ENCODE measurements at places on chromosomes 7 and 10.
A peak's percentile ranks its signal among the peaks of the same experiment; 100 is the strongest.

DNA sequence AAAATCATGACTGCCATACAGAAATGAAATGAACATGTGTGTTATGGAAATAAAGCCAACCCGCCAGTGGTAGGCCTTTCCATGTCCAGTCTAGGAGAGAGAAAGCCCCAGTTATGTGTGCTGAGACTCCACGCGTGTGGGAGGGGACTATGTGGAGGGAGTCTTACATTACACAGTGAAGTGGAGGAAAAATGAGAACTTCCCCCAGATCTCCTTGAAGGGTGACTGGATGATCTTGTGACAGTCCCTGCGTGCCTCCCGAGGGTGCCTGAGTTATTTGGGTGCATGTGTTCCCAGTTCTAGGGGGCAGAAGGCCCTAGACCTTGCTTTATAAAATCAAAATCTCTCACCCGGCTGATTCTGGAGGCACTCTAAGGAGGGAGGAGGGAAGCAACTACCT is 24.2 kb downstream of the UPP1 start:
- DNase-seq, result no peak

DNA sequence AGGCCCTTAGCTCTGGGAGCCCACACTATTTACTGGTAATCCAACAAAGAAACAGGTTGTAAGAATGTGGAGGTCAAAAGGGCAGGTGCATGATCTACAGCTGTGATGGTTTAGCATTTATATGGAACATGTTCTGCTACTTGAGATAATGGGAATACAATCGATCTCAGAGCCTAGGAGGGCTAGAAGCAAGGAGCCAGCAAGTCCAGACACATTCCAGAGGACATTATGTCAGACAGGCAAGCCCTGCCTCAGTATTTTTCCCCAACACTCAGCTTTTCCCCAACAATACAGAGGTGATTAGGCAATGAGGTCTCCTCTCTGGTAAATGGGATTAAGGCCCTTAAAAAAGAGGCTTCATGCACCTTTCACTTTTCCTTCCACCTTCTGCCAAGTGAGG is 21.4 kb upstream of the GNAT3 start:
- DNase-seq, result no peak

DNA sequence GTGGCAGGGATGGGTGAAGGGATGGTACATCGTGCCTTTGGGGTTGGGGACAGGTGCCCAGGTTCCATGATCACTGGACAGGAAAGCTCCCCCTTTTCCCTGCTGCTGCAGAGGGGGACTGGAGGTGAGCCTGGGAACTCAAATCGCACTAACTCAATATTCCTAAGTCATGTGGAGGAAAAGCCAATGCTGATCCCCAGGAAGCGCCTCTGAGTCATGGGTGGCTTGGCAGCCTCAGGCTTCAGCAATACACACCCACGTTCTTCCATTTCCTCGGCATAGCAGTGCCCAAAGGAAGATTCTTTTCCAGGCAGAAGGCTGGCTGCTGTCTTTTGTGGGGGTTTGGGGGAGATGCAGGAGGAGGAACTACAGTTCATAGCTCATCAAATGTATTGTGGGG is 165.8 kb downstream of the CCDC3 start:
- no peak for DNase-seq

DNA sequence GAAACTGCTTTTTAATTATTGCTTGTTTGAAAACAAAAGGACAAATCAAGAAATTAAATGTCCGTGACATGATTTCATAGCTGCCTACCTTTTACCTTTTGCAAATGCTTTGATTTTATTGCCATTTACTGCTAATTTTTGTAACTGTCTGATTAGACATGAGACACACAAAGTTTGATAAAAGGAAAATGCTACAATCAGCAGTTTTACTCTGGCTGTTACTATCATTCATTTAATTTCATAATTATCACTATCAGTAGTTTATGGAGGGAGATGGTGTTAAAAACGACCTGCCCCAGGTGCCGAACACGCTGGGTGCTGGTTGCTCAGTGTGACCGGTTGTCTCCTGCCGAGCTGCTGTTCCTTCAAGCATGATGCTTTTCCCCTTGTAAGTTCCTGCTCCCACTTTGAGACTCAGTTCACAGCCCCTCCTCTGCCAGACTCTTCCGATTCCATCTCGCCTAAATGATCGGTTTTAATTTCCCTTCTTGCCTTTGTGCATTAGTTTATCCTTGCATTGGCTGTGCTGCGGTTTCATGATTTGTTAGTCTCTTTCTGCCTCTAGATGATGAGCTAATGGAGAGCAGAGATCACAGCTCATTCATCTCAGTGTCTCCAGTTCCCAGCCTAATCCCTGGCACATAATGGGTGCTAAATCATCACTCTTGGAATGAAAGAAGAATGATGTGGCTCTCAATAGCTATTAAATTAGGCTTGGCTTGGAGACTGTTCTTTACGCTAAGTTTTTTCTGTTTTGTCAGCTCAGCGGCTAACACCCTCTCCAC is 110.6 kb downstream of the PFKFB3 start:
- no peak for DNase-seq

GRCh38 chr10:28925121-28925663 is 247.9 kb downstream of the BAMBI start:
- no peak for DNase-seq

DNA sequence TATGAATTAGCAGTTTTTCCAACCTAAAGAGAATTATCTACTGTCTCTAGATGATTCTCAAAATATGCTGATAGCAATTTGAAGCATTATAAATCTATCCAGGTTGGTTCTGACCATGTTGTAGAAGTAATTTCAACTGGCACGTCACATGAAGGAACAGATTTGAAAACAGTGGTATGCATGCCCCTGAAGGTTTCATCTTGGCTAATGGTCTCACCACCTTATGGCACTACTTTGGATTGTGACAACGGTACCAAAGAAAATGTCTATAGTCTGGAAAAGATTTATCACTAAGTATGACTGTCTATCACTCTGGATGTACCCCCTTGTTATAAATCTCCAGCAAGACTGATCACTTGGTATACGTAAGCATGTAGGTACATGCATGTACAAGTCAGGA is 723.1 kb upstream of the GALNT17 start:
- no peak for DNase-seq

- DNase-seq, result no peak
Measured at GRCh38 chr7:132919771-132920170, 162.1 kb downstream of the CHCHD3 start.

DNA sequence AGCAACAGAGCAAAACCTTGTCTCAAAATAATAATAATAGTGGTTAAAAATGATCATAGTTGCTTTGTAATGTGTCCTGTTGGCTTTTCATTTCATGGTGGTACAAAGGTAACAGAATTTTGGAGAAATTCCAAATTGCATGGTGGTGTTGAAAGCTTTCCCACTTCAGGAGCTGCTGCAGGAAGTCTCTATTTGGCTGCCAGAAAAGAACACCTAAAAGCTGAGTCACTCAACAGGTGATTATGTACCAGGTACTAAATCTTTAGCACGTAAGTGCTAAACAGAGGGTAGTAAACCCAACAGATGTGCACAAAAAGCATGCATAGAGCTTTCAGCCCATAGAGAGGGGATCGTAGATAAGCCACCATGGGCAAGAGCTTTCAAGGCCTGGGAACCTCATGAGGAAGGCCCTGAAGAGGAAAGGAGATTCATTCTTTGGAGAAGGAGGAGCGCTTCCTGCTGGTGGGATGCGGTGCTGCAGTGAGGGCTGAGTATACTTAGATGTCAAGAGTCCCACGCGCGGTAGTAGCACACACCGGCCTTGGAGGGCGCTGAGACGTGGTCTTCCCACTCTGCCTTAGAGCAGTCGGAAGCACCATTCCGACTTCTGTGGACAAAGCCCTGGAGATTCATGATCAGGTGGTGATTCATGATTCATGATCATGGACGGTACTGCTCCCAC is 118.7 kb downstream of the RALA start:
- DNase-seq, result peak; percentile 41

DNA sequence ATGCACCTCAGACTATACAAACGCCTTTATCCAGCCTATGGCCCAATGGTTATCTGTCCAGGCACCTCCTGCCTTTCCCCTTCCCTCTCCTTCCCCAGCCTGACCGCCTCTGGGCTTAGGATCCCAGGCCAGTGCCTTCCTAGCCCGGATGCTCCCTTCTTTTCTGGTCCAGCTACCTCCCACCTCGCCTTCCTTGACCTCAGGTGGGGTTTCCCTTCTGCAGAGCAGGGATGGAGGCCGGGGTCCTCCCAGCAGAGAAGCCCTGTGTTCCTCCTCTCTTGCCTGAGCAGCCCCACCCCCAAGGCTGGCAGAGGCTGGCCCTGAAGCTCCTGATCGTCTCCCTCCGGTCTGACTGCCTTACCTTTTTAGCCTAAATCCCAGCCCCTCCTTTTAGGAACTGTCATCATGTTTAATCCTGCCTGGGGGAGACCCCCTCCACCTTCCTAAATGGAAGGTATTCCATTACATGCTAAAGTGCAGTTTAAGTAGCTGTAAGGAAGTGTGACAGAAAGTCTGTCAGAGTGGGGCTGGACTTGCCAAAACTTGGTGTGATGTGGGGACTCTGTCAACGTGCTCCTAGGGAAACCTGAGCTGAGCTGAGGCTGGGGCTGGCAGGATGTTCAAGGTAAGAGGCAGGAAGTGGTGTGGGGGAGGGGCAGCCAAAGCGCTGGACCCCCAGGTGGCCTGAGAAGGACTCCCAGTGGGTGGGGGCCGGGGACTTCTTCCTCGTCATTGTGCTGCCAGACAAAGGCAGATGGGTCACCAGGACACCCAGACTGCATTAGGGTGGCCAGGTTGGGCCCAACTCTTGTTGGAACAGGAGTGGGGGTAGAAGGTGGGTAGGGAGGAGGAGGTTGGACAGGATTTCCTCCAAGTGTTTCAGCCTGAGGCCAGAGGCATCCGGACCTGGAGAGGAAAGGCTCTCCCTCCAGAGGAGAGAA is 39.5 kb downstream of the LBX1 start:
- no peak for DNase-seq

- DNase-seq, result no peak
Measured at GRCh38 chr7:150784120-150784736, 15.9 kb downstream of the TMEM176B start.

DNA sequence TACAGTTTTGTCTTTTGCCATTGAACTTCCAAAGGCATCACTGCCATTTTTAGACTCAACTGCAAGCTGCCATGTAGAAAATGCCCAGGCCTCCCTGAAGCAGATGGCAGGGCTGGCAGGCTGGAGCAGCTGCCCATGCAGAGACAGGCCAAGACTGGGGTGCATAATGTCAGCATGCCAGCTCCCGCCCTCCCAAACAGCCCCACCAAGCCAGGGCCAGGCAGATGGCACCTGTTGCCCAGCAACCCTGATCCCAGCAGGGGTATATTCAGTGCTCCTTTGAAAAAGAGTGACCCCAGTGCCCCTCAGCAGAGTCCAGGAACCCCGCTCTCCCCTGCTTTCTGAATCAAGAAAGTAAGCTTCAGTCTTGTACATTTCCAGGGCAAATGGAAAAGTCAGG is 32.6 kb downstream of the VSTM4 start:
- DNase-seq, result peak; percentile 34

GRCh38 chr7:44148166-44148565 is 7.0 kb upstream of the MYL7 start:
- no peak for DNase-seq

DNA sequence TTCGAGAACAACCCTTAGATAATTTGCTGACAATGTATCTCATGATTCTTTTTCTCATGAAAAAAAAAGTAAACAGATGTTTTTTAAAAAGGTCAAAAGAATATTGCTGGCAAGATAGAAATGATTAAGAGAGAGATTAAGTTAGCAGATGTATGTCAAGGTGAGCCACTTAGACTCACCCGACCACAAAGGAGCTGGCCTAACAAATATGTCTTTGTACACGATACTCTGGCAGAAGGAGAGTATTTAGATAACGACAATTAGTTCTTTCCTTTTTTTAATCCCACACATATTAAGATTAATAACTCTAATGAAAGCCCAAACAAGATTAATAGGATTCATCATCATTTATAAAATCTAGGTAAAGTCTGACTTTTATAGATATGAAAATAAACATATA is 156.7 kb downstream of the RAPGEF5 start:
- DNase-seq, result no peak

DNA sequence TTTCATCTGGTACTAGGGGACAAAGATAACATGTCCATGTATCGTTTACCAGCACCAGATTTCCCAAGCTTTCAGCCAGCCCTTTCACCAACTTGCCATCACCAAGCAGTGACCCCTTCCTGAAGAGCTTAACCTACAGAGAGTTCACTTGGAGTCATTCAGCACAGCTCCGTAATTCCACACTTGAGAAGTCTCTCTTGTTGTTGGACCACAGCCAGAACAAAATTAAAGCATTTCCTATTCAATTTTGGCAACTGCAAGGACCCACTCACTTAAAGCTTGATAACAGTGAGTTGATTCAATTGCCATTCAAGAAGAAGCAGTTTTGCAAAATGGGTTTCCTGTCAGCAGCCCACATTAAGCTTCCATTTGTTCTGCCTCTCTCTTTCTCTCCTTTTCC is 88.5 kb upstream of the LRRTM3 start:
- DNase-seq, result no peak

DNA sequence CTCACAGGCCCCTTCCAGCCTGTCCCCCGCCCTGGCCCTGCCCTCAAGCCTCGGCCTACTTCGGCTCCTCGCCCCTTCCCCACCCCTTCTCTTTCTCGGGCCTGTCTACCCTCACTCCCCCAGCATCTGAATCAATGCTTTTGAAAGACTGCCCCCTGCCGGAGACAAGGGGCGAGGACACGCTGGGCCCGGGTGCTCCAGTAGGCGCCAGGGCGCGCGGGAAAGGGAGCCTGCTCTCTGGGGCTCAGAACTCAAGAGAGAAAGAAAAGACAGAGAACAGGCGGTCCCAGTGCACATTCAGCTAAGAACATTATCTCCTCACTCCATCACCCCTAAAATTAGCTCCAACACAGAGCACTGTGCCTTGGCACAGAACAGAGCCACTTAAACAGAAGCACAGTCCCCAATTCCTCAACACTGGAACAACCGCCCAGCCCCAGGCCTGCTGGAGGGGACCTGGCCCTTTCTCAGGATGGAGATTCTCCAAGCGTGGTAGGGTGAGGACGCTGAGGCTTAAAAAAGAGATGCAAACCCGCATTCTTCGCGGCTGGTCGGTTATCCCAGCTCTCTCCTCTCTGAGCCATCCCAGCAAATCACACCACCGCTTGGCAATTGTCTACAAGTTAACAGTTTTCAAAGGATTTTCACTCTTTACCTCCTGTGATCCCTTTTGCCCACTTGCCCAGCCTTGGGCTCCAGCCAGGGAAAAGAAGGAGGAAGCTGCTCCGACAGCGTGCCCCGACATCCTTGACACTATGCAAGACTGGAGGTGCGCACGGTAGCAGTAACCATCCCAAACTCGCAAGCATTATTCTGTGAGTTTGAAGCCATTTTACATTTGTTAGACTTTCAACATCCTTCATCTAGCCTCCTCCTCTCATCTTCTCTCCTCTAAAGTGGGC is 2.1 kb downstream of the GIGYF1 start:
- peak; percentile 52 for DNase-seq

GRCh38 chr10:88682491-88682890 is 18.2 kb downstream of the LIPF start:
- no peak for DNase-seq

GRCh38 chr10:79132681-79133381 is 64.1 kb downstream of the ZMIZ1 start:
- no peak for DNase-seq

- no peak for DNase-seq
Measured at GRCh38 chr10:77056650-77057049, 581.0 kb downstream of the KCNMA1 start.

GRCh38 chr7:113774182-113774807 is 144.5 kb downstream of the PPP1R3A start:
- DNase-seq, result peak; percentile 25

- DNase-seq, result no peak
Measured at GRCh38 chr7:19368491-19368925, 223.3 kb upstream of the FERD3L start.
